HEK293T (cell line): ENCODE measurements at places on chromosomes 5 and 9.
A peak's percentile ranks its signal among the peaks of the same experiment; 100 is the strongest.

DNA sequence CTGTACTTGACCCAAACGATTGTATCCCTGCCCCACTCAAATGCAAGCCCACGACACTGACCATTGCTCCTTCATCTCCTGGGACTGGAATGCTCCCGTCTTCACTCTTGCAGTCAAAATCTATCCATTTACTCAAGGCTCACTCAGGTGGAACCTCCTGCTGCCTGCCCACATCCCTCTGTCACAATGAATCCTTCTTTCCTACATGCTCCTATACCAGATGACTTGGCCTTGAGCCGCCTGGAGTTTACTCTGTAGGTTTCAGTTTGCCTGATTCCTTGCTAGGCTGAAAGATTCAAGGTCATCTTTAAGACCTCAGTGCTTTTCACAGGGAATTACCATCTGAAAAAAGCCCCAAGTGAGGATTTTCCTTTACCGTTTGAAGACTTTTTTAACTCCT, 264.1 kb downstream of the GLIS3 start:
- no peak for DNase-seq

- DNase-seq = no peak
These were observed 85.8 kb downstream of the PHAX start for GRCh38 chr5:126686451-126687126.

GRCh38 chr5:83029912-83030311, 47.3 kb downstream of the TMEM167A start:
- no peak for DNase-seq

GRCh38 chr5:61918611-61919010, 387.4 kb upstream of the KIF2A start:
- no peak for DNase-seq

DNA sequence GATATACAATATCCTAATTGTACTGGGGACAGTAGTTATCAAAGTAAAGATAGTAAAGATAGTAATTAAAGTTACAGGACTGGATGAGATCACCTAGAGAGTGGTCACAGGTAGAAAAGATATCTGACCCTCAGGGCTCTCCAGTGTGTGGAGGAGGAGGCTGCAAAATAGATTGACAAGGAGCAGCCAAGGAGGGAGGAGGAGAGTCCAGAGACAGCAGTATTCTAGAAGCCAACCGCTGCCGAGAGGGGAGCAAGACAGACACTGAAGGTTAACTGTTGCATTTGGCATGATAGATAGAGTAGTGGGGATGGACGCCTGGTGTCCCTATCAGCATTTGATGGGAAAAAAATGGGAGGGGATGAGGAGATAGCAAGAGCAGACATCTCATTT, 17.0 kb upstream of the F2RL1 start:
- no peak for DNase-seq

DNA sequence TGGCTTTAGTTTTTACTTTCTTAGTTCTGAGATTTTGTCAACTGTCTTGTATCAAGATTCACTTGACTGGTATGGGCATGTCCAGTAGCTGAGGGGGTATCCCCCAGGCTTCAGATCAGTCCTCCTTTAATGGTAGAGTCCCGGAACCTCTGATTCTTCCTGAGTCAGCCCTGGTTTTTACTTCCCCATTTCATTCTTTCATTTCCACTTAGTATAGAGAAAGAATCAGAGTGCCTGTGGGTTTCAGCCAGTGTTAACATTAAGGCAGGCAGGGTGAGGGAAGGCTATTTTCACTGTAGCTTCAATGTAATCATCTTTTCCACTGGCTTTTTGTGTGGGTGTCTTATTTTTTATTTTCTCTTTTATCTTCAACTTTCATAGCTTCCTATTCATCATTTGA, 8.3 kb upstream of the COMMD10 start:
- DNase-seq = no peak

GRCh38 chr5:61808091-61808490, 476.0 kb downstream of the ZSWIM6 start:
- no peak for DNase-seq

DNA sequence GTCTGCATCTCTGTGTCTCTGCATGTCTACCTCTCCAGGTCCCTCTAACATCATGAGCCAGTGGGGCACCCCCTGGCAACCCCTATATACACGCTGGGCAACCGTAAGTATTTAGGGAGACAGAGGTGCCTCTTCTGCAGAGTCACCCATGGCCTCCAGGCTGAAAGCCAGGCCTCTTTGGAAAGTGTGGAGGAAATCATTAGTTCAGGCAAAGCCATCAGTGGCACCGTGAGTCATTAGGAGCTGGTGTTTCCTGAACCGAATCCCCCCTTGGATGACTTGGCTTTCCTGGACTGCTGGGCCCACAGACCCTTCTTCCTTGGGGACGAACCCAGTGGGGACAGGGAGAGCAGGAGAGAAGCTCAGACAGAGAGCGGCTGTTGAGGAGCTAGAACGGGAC, 174.8 kb downstream of the OLFM1 start:
- no peak for DNase-seq

- DNase-seq = no peak
These were observed 518 bp upstream of the FAM13B start for GRCh38 chr5:138033386-138033808.

GRCh38 chr9:136551401-136552116, 5.7 kb upstream of the NOTCH1 start:
- DNase-seq = no peak

GRCh38 chr9:106829666-106830408, 33.1 kb upstream of the ZNF462 start:
- DNase-seq = no peak

DNA sequence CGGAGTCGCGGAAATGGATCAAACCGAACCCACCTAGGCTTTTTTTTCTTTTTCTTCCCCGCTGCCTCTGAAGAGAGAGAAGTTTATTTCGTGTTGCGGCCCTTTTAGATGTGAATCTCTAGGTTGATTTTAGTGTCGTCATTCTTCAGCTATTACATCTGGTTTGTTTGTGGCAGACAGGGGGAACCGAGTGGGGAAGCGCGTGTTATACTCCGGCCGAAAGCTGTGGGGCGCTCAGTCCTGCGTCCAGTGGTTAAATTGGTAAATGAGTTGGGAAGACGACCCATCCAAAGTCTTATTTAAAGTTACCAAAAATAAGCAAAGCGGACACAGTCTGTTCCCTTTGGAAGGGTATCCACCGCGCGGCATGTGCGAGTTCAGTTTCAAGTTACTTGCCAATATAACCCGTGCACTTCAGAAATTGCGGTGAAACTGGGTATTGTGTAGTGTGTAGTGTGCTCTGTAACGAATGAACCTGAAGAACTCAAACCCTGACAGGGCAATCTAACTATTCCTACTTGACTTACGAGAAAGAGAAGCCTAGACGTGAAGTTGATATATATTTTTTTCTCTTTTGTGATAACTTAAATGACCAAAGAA, 1.3 kb downstream of the MAN2A1 start:
- peak; percentile 36 for DNase-seq

- no peak for DNase-seq
These were observed 17.2 kb downstream of the TSPAN17 start for GRCh38 chr5:176664479-176664878.

DNA sequence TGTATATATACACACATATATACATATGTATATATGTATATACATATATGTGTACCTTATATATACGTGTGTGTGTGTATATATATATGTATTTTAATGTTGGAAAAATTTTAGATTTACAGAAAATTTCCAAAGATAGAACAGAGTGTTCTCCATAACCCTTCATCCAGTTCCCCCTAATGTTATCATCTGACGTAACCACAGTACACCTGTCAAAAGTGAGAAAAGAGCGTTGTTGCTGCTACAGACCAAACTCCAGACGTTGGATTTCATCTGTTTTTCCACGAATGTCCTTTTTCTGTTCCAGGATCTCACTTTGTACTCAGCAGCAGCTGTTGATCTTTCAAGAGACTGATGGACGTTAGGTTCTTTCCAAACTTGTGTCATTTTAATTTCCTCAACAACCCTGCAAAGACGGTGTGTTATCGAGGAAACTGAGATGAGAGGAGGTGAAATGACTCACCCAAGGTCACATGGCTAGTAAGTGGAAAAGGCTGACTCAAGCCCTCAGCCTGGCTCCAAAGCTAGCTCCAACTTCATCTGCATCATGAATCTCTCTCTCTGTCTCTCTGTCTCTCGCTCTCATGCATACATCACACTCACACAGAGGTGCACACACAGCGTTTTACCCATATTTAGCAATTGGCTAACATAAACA, 17.0 kb upstream of the NTNG2 start:
- DNase-seq = no peak

DNA sequence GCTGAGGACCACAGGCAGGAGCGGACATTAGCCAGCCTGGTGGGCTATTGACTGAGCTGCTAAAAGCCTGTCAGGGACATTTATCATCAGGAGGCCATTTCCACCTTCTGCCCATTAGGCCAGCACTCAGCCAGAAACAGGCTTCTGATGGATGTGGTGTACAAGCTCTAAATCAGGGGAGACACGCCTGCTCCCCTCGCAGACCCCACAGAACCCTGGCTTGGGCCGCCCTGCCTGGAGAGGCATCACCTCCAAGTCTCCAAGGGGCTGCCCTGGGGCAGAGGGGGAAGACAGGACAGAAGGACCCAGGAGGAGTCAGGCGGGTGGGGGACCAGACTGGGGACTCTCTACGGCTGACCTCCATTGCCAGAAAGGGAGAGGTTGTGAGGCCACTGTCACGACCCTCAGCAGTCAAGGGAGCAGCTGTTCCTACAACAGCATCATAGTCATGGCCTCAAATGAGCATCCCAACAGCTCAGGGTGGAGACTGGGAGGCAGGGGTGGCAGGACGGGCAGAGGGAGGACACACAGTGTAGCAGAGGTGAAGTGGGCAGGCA, 24.0 kb upstream of the TRIM14 start:
- DNase-seq = no peak

GRCh38 chr5:143106174-143106573, 297.3 kb downstream of the NR3C1 start:
- DNase-seq = peak; percentile 22

- no peak for DNase-seq
These were observed 4.7 kb downstream of the PGGT1B start for GRCh38 chr5:115257981-115258380.

DNA sequence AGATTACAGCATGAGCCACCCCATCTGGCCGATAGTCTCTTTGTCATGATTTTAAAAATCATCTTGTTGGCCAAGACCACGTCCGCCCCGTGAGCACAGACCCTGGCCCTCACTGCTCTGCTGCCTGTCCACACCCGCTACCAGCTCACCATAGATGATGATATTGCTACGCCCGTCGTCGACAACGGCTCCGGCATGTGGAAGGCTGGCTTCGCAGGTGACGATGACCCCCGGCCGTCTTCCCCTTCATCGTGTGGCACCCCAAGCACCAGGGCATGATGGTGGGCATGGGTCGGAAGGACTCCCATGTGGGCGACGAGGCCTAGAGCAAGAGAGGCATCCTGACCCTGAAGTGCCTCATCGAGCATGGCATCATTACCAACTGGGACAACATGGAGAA, 76.5 kb downstream of the KDM4C start:
- DNase-seq = no peak

GRCh38 chr9:76557674-76558225, 98.8 kb downstream of the GCNT1 start:
- no peak for DNase-seq

DNA sequence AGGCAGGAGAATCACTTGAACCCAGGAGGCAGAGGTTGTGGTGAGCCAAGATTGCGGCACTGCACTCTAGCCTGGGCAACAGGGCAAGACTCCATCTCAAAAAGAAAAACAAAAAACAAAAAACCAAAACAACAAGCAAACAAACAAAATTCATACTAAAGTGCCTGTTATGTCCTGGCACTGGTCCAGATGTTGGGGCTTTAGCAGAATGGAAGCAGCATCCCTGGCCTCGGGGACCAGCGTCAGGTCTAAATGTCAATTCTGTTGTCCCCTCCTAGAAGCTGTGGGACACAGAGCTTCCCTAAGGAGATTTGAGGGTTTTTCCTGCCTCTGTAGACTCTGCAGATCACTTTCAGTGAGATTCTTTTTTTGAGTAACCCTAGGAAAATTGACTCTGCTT, 26.2 kb downstream of the PPARGC1B start:
- DNase-seq = no peak

DNA sequence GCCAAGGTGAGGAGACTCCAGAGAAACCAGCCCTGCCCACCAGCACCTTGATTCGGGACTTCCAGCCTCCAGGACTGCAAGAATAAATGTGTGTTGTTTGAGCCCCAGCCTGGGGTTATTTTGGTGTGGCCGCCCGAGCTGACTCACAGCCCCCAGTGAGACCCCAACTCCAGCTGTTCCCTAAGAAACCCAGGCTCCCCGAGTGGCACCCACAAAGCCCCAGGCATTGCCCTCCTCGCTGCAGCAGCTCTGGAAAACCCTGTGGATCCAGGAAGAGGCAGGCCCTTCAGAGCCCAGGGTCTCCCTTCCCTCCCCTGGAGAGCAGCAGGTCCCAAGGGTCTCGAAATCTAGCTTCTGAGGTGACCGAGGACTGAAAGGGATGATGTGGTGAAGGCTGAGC, 69.2 kb upstream of the PPP1R26 start:
- DNase-seq = no peak

DNA sequence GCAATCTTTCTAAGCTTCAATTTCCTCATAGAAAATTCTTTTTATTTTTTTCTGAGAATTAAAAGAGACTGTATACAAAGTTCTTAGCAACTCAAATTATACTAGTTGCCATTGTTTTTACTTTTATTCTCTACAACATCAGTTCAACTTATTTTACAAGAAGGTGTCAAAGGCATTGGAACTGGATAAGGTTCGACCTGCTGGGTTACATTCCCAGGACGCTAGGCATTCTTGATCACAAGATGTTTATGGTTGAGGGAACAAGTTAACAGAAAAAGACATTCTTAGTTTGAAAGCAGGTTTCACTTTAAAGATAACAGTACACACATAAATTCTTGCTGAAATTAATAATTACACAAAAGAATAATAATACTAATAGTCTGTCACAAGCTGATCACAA, 163.5 kb upstream of the SNX2 start:
- DNase-seq = no peak

GRCh38 chr5:167413506-167413905, 877.9 kb upstream of the WWC1 start:
- DNase-seq = no peak

GRCh38 chr9:76365028-76365427, 29.2 kb downstream of the RFK start:
- no peak for DNase-seq

- no peak for DNase-seq
These were observed 24.4 kb upstream of the TDRD7 start for GRCh38 chr9:97387504-97387886.

DNA sequence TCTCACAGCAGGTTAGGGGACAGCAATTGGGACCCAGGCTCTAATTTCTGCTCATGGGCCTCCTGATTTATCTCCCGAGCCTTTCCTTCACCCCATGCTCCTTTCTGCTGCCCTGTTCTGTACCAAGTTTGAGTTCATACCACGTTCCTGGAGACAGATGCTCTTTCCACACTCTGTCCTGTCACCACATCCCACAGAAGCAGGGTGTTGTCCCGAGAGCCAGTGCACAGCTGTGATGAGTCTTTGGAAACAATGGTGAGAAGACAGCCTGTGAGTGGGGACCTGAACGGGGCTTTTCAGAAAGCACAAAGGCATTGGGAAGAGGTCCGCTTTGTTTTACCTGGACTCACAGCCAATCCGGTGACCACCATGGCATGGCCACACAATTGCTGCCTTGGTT, 17.4 kb downstream of the WDR31 start:
- DNase-seq = no peak
